D341Med (cell line): ENCODE measurements at places on chromosomes 16 and 17.
A peak's percentile ranks its signal among the peaks of the same experiment; 100 is the strongest.

DNA sequence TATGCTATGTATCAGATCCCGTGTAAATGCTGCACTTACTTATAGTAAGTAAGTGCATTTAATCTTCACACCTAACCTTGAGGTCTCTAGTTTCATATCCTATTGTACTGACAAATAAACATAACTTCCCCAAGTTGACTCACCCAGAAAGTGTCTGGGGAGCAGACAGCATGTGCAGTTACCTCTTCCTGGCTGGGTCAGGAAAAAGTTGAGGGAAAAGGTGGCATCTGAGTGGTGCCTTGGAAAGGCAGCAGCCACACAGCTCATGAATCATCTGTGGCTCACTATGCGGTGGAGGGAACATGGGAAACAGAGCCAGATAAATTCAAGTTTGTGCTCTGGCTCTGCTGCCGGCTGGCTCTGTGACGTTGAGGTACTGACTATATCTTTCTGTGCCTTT is 382.0 kb upstream of the DYNLRB2 start:
- DNase-seq: no peak

GRCh38 chr17:35795007-35795870 is at the start of gene MMP28:
Gene MMP28, minus strand, starts transcription at chr17:35795641. Its CDS starts 264 bp downstream, at chr17:35795377.
- DNase-seq: peak; percentile 80

- peak; percentile 59 for DNase-seq
Measured at GRCh38 chr16:70253291-70254106, 1.8 kb upstream of the EXOSC6 start.

GRCh38 chr16:53055541-53056391 is 975 bp downstream of the CHD9 start:
- no peak for DNase-seq

DNA sequence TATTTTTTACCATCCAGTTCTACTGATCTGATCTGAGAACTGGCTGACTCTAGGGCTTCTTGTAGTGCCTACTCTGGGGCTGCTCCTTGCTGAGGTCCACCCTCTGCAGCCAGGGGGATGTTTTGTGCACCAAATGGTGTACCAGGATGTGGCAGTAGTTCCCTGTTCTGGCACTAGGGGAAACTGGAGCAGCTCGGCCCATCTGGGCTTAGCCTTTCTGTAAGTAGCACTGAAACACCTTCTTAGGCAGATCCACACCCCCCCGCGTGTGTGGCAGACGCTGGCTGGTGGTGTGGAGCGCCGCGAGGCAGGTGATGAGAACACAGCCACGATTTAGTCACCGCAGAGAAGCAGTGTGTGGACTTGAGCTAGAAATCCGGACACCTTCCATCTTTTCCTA is 17.0 kb downstream of the DUSP14 start:
- peak; percentile 83 for DNase-seq

- no peak for DNase-seq
Measured at GRCh38 chr16:81181013-81181720, 57.3 kb upstream of the BCO1 start.

GRCh38 chr17:57875290-57876022 is 25.6 kb upstream of the MRPS23 start:
- DNase-seq: no peak

- DNase-seq: no peak
Measured at GRCh38 chr16:84532855-84533486, 28.5 kb upstream of the MEAK7 start.

DNA sequence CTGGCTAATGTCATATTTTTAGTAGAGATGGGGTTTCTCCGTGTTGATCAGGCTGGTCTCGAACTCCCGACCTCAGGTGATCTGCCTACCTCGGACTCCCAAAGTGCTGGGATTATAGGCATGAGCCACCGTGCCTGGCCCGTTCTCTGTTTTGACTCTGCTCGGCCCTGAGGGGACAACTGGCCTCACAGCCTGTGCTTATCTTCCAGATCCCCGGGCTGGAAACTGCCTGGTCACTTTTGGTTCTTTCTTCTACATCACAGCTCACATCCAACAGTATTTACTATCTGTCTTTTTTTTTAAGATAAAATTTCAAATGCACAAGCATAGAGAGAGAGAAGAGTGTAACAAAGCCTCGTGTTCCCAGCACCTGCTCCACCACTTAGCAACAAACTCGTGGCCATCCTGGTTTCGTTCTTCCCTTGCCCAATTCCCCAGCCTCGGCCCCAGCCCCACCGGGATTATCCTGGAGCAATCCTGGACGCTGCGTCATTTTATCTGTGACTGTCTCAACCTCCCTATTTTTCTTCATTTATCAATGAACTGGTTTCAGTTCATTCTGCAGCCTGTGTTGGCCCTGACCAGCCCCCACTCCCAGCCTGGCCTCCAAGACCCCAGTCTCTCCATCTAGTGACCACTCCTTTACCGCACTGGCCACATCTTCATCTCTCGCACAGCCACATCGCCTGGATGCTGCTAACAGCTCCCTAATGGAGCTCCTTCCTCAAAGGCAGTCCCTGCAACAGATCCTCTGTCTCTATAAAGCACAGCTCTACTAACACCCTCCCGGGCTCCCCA is 21.1 kb downstream of the PIMREG start:
- DNase-seq: no peak

DNA sequence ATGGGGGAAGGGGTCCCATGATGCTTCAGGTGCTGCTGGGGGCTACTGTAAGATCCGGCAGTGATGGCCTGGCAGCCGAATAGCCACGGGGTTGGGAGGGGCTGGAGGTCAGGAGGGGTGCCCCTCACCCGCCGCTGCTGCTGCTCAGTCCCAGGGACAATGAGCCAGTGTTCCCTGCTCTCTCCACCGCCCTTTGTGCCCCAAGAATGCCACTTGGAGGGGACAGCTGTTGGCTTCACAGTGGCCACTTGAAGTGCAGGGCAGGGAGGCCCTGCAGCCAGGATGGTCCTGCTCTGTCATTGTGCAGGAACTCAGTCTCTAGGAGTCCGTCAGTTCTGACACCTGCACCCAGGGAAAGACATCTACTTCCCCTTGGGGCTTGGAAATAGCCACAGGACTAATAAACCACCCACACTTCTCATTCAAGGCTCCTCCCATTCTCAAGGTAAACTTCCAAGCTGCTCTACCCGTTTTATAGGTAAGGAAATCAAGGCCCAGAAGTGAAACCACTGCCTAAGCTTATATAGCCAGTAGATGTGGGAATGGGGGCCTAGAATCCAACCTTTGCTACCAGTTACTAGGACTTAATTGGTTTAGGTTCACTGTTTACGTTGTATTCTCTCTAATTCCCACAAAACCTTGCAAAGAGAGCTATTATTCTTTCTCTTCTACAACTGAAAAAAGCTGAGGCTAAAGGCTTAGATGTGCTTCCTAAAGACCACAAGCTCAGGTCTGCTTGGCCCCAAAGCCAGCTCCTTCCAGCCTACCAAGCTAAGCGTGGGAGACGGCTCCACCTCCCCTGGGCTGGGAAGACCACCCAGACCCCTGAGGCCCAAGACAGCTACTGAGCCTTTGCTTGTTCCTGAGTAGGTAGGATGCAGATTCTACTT is 6.2 kb upstream of the CPSF4L start:
- no peak for DNase-seq

DNA sequence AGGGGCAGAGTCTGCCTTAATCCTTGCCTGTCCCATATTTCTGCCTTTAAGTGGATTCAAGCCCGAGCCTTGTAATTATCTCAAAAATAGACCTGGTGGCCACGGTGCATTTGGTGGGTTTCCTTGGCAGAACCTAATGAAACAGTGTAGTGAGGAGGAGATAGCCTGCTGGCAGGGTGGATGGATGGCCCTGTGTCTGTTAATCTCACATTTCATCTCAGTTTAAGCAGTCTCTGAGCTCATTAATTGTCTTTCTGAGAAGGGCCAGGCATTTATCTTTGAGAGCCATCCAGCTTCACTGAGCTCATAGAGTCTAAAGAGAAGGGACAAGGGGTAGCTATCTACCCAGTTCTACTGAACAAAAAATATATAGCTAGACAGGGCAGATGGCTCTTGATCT is 364.0 kb upstream of the EEF2KMT start:
- no peak for DNase-seq

GRCh38 chr16:68724797-68725196 is 12.3 kb upstream of the CDH1 start:
- DNase-seq: no peak

- DNase-seq: no peak
Measured at GRCh38 chr17:33234930-33235685, 58.0 kb downstream of the ASIC2 start.

DNA sequence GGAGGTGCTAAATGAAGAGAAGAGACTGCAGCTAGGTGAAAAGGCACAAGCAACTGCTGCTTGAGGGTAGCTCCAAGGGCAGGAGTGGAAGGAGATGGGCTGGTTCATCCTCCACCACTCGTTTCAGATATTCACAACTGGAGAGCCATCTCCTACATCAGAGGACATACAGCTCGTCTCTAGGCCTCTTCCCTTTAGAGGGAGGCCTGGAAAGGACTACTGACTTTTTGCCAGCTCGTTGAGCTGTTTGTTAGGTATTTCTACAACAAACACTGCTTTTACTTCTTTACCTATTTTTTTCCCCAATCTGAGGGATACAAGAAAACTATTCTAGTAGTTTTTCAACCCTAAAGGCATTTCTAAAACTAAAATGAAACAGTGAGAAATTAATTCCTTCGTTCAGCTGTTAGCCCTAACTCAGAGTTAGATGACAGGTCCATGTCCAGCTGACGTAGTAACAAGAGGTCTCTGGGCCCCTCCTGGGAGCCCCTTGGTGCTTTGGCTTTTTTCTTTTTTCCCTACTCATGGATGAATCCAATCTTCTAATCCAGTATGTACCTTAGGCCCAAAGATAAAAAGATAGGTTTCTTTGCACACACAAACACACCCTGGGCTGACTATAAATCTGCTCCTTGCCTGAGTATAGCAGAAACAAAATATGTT is 47.8 kb upstream of the TBX2 start:
- no peak for DNase-seq

- DNase-seq: no peak
Measured at GRCh38 chr16:53844804-53845203, 140.8 kb downstream of the FTO start.

GRCh38 chr16:88367560-88367959 is 15.2 kb upstream of the ZNF469 start:
- no peak for DNase-seq

DNA sequence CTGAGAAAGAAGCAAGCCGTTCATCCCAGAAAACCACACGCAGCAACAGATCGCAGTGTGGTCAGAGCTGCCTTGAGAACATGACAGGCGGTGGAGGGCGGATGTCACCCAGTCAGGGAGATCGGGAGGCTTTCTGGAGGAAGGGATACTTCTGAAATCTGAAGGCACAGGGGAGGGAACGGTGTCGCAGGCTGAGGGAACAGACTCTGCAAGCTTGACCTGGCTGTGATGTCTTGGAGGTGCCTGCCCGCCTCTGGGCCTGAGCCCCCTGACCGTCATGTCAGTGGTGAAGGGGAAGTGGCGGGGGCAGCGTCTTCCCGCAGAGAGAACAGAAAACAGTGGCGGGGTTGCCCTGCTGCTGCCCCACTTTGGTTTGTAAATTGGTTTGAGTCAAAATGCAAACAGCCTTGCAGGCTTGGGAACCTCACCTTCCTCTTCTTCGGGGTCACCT is 8.1 kb upstream of the ATP2A3 start:
- DNase-seq: no peak

DNA sequence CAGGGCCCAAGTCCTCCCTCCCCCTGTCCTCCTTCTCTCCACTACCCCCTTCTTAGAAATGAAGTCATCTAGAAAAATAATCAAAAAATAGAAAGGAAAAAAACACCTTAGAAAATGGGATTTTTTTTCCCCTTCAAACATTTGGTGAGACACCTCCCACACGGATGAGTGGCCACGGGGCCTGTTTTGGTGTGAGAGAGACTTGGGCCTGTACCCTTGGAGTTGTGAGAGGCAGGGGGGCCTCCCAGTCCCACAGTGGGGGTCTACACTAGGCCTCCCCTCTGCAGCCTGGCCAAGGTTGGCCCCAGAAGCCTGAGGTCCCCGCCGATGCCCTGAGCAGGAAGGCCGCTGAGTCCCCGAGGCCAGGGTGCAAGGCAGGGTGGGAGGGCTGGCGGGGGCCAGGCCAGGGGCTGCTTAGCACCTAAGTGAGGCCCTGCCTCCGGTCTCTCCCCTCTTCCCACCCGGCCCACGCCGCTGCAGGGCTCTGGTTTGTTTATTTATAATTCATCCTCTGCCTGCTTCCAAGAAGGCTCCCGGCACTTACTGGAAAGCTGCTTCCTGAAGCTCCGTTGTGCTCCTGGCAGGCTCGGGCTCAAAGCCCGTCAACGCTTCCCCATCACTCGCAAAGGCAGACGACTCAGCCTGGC is 26.4 kb downstream of the NPTX1 start:
- no peak for DNase-seq

DNA sequence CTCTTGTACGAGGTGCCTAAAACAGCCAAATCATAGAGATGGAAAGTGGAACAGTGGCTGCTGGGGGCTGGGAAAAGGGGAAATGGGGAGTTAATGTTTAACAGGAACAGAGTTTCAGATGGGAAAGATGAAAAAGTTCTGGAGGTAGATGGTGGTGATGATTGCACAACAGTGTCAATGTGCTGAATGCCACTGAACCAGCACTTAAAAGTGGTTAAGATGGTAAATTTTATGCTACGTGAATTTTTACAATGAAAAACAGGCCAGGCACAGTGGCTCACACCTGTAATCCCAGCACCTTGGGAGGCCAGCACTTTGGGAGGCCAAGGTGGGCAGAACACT is 130.4 kb downstream of the C16orf78 start:
- DNase-seq: no peak

DNA sequence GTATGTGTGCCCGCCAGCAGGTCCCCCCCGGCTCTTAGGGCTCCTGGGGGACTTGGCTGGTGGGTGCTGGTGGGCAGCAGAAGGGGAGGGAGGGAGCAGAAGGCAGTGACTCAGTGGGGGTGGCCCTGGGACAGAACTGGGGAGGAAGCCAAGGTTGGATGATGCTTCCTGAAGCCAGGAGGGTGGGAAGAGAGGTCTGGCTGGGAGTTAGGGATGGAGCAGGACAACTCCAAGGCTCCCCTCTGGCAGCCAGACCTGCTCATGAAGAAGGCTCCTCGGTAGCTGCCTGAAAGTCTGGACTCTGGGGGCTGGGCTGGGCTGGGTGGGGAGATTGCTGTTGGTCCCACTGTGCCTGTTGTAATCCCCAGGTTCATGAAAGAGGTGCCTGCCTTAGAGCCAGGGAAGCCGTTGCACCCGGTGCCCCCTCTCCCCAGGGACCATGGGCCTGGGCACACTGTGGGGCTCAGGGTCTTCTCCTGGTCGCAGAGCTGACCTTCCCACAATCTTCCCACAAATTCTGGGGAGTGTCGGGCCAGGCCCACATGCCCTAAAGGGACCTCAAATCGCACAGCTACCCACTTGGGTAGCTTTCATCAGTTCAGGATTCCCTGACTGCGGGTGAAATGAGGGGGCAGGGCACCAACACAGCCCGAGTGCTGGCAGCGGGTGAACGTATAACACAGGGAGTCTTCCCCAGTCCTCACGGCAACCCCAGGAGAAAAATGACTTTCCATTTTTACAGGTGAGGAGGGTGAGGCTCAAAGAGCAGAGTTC is 1.1 kb upstream of the PLEKHG4 start:
- DNase-seq: no peak
